GM20000 (cell line): ENCODE measurements at places on chromosomes 7 and 10.

DNA sequence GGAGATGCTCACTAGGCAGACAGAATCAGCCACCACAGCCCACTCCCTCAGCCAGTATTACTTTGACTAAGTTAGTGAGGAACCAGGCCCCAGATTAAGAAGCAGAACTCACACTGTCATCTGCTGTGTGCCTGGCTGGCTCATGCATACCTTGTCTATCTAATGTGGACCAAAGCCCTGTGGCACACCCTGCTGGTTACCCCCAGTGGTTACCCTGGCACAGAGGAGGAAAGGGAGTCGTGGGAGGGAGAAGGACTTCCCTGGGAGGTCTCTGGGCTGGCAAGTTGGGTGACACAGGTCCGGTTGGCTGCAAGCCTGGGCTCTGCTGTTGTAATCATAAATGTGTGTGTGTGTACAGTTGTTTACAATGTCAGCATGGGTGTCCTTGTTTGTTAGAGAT is 7.5 kb upstream of the SH2D4B start:
- no peak for DNase-seq

- DNase-seq: no peak
Observed at GRCh38 chr7:101165958-101166647, 734 bp upstream of the VGF start.

GRCh38 chr7:50308532-50309385 is 4.2 kb downstream of the IKZF1 start:
- DNase-seq: no peak

- peak; percentile 82 for DNase-seq
Observed at GRCh38 chr7:1175967-1176851, 16.2 kb upstream of the ZFAND2A start.

DNA sequence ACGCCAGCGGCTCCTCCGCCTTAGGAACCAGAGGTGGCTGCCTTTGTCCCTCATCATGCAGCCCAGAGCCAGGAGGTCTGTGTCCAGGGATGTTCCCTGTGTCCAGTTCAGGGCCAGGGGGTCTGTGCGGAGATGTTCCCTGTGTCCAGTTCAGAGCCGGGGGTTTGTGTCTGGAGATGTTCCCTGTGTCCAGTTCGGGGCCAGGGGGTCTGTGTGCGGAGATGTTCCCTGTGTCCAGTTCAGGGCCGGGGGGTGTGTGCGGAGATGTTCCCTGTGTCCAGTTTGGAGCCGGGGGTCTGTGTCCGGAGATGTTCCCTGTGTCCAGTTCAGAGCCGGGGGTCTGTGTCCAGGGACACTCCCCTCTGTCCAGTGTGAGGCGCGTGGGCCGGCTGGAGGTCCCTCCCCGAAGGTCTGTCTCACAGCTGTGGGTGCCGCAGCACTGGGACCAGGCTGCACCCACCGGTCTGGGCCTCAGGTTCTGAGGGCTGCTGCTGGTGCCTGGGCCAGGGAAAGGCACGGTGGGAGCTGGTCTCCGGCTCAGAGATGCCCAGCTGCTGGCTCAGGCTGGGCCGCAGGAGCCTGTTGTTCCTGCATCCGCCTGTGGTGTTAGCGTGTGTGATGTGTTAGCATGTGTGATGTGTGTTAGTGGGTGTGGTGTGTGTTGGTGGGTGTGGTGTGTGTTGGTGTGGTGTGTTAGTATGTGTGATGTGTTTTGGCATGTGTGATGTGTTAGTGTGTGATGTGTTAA is 67.9 kb upstream of the CFAP46 start:
- DNase-seq: peak; percentile 61

GRCh38 chr7:17907014-17907413 is 33.3 kb downstream of the SNX13 start:
- no peak for DNase-seq

DNA sequence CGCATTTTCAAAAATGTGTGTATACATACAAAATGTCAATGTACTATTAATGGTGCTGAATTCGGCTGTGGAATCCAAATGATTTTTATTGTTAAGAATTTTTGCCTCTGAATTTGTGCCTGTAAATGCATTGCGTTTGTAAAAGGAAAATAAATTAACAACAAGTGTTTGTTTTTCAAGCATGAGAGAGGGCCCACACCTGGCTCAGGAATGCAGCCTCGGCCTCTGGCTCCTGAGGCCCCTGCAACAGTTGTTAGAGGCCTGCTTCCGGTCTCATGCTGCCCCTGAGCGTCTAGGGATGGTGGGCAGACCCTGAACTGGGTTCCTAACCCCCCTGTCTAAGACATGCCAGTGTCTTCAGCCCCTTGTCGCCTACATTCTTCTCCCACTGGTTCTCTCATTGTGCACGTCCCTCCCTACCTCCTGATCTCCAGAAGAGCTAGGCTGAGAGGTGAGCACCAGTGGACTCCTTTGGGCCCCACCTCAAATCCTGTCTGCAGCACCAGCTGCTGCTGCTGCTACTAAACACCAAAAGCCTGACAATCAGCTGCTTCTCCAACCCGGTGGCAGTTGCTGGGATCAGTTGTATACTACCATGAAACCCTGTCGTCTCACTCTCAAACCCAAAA is 1.9 kb upstream of the BTBD16 start:
- DNase-seq: no peak

DNA sequence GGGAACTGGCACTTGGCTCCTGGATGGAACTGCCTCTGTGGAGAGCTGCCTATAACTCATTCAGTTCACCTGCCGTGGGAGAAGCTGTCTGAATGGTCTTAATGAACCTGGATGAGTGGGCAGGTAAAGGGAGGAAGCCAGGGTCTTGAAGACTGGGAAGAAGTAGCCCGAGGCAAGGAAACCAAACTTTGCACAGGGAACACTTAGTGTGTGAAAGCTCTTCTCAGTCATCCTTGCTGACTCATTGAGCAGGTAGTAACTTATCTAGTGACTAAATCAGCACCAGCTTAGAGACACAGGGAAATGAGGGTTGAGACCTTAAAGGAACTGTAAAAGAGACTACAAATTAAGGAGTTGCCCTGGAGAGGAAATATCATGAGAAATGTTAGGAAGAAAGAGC is 9.9 kb downstream of the LRRC4 start:
- no peak for DNase-seq

GRCh38 chr10:73950155-73950948 is 39.4 kb downstream of the PLAU start:
- no peak for DNase-seq

- DNase-seq: no peak
Observed at GRCh38 chr10:34758447-34758996, 56.6 kb downstream of the PARD3 start.

GRCh38 chr7:127383123-127383835 is 9.2 kb downstream of the ZNF800 start:
- DNase-seq: no peak

GRCh38 chr7:121591926-121592325 is 195.8 kb upstream of the FAM3C start:
- DNase-seq: no peak

- no peak for DNase-seq
Observed at GRCh38 chr7:34425631-34426384, 232.2 kb upstream of the NPSR1 start.

DNA sequence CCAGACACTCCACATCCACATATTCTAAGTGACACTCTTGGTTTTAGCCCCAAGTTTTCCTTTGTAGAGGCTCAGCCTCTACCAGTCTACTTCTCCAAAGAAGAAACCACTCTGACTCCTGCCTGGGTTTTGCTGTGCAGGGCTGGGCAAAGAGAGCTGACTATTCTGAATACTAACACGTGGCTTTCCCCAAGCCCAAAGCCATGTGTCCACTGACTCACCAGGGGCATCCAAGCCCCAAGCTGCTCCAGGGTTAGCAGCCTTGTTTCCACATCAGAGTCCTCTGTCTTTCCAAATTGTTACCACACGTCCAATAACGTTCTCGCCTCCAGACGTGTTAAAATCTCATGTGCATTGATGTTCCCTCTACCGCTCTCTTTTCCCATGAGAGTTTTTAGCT is 8.7 kb downstream of the GALNTL5 start:
- DNase-seq: no peak

DNA sequence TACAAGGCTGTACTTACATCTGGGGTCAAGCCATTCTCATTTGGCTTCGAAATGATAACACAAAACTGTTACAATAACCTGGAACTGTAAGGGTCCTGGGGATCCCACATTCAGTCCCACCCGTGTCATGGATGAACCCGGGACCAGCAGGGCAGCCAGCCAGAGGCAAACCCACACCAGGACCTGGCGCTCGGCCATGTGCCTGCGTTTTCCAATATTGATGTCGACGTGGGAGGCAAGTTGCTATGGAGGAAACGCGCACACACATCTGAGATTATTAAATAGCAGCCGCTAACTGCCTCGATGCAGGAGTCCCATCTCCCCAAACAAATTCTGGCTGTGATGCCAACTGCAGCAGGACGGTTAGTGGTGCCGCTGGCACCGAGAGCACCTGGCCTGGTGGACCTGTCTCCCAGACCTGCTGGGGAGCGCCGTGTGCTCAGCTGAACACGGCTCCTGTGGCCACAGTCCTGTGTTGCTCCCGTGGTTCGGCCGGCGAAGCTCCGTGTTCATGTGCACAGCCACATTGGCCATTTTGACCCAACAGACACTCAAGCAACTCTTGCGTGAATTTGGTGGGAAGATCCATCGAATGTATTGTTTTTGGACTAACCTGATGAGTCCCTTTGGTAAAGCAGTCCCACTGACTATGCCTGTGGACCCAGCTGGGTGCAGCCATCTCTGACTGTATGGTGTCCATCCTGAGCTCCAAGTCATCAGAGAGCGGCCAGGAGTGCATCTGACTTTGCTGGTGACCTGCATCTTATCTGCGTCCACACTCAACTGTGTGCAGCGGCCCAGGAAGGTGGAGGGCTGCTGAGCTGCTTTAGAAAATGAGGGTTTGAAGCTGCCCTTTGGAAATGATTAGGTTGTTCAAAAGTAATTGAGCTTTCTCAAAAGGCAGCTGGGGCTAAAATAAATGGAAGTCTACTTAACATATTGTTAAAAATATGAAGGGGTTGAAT is 398.2 kb downstream of the DNAJB6 start:
- no peak for DNase-seq
